ENCODE measurements at places on chromosomes 5 and 9.

DNA sequence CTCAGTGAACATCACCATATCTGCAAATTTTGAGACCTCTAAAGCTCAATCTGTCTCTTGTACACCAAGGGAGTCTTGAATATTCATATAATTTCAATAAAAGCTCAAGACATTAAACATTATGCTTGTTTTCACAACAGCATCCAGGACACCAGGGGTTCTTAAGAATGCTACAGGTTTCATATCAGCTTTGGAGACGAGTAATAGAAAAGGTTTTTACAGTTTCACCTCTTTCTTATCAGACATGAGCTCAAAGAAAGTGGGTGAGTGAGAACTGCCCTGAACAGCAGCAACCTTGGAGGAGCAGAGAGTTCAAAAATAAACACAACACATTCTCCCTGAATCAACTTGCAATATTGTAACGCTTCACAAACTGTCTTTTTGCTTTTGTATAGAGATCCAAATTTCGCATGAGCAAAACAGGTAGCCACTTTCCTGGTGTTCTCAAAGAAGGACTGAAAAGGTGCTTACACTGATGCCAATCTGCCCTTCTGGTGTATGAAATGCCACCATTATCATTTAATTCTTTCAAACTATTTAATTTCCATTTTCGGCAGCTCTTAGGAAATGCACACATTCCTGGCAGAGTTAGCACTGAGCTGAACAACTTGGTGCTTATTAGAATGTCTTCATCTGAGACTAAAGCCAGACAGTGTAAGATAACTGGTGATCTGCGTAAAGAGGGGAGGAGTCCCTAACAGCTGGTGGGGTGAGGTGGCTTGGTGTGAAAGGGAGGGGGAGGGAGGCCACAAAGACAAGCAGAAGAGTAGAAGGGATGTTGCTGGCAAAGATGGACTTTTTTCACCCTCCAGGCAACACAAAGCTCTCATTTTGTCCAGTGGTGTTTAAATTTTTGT, 535.3 kb downstream of the PDE4D start:
- no peak for DNase-seq

DNA sequence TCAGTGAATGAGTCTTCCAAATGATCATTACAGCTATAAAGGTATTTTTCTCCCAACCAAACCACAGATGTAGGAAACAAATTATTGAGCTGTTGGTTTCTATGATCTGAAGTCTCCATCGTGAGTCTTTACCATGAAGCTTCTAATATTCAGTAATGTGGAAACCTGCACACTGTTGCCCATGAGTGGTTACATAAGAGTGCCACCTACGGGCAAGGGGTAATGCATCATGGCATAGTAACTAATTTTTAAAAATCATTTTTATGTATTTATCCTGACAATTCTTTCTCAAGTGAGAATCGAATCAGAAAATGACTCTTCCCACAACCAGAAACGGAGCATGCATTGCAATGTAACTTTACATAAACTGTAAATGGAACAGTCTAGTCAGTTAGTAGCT, 282.5 kb upstream of the SMARCA2 start:
- no peak for DNase-seq

- DNase-seq: no peak
Observed at GRCh38 chr5:126998895-126999570, 31.3 kb downstream of the MARCHF3 start.

DNA sequence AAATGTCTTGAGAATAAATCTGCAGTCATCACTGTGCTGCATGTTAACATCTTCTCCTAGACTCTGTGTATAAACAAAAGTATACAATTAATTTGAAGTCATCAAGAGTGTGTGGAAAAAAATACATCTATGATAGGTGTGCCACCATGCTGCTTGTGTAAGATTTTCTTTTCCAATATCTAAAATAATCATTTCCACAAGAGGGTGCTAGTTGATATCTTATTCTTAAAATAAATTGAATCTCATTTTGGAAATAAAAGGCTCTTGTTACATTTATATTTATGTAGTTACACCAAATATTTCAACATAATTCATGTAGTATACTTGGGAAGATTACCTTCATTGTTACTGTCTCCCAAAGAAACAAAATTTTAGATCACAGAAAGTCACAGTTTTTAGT, 14.1 kb upstream of the MOCS2 start:
- no peak for DNase-seq

- DNase-seq: no peak
Observed at GRCh38 chr5:150234576-150235499, 45.0 kb downstream of the SLC6A7 start.

DNA sequence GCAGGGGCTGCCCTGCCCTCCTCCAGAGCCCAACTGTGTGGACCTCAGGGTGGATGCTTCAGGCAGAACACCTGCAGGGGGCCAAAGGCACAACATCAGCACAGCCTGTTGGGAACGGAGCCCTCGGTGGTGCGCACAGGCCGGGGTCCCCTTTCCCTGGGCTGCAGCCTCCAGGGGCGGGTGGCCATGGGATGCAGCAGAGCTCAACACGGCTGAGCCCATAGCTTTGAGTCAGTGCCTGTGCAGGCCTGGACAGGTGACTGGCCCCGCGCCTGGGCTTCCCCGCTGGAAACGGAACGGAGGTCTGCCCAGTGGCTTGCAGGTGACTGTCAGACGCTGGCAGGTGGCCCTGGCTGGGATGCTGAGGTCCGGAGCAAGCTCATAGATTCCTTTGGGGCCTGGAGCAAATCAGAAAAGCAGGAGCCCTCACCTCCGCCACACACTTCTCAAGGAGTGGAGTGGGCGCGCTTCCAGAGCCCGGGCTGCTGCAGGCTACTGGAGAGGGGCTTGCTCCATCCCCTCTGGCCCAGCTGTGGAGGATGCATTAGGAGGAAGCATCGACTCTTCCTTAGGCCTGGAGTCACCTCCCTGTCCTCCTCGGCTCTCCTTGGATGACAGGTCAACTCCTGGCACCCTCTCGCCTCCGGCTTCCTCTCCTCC, 69.8 kb upstream of the RNU6ATAC start:
- no peak for DNase-seq

DNA sequence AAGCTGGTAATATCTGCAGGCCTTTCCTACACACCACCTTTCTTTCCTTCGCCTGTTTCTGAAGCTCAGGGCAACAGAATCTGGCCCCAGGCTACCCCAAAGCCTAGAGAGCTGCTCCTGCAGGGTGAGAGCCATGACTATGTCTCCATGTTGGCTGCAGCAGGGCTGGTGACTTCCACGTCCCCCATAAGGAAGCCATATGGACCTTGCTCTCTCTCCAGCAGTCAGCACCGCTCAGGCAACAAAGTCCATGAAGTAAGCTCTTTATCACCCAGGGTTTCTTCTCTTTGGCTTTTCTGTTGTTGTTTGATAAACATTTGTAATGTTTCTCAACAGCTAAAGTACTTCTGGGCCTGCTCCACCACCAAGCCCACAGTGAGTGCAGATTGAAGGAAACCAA, 125.2 kb downstream of the SLIT3 start:
- DNase-seq: no peak

- no peak for DNase-seq
Observed at GRCh38 chr9:127837346-127837745, 17.1 kb downstream of the ENG start.

- DNase-seq: no peak
Observed at GRCh38 chr9:33407061-33407460, 4.7 kb upstream of the AQP7 start.

GRCh38 chr5:157172403-157172802, 6.3 kb upstream of the GARIN3 start:
- DNase-seq: peak; percentile 82

DNA sequence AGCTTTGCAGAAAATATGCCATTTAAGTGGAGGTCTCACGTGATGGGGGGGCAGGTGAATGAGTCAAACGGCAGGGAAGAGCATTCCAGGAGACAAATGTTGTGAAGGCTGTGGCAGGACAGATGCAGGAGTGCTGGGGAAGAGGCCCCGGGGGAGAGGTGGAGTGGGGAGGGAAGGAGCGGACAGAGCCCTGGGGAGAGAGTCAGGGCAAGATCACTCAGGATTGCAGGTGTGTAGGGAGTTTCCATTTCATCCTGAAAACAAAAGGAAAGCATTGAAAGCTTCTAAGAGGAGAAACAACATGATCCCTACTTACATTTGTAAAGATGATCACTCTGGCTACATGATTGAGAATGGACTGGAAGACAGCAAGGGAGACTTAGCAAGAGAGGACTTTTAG, 323.3 kb downstream of the ASTN2 start:
- no peak for DNase-seq

DNA sequence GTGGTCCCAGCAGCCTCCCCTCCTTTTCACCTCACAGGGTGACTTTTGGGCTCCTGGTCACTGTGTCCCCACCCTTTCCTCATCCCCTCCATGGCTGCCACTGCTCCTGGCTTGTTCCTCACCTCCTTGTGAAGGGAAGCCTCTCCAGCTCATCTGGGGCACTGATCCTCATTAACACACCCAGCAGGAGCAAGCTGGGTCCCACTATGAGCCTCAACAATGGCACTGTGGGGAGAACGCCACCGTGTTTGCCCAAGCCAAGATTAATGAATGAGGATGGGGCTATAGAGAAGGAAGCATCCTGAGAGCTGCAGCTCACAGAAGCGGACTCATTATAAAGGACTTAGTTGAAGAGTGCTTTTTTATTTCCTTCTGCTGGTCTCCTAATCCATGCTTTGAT, 118.4 kb downstream of the MARCHF11 start:
- no peak for DNase-seq

- no peak for DNase-seq
Observed at GRCh38 chr5:170848033-170848432, 13.8 kb upstream of the RANBP17 start.

- no peak for DNase-seq
Observed at GRCh38 chr9:69898714-69899209, 78.1 kb downstream of the CFAP95 start.

DNA sequence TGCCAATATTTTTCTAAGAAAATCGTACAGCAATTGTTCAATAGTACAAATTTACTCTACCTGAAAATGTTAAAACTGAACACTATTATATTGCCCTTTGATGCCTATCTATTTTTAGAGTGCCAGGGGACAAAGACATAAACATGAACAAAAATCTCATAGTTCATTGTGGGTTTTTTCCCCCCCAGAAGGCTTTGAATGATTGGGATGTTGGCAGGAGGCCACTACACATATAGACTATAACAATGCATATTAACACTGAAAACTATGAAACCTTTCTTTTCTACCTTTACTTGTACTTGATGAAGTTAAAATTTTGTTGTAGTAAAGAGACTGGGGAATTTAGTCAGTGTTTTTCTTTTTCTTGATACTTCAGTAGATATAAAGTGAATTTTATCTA, 12.5 kb downstream of the PRDM6 start:
- DNase-seq: no peak

DNA sequence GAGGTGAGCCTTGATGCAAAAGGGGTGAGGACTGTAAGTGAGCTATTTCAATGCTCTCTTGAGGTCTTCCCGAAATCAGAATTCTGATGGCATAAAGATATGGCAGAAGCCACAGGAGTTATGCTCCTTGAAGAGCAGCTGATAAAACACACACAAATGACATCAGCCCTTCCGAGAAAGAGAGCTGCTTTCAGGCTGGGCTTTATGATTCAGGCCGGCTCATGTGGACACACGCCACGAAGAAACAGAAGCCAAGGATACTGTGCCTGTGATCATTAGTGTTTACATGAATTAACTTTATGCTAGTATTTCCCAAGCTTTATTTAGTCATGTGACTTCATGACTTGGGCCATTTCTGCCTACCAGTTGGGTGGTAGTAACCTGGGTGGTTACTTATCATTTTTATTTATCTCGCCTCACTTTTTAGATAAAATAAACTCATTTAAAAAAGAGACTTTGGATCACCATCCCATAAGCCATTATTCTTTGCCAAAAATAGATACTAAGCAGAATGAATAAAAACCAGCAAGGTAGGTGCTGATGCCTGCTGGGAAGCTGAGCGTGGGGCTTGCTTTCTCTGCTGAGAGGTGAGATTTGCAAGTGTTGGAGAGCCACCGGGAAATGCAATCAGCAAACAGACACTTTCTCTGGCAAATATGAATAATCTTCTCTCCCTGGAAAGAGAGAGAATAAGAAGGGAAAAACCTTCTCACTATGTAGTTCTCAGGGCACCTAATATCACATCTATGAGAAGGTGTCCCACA, 73.0 kb upstream of the SLC25A51 start:
- DNase-seq: no peak

- no peak for DNase-seq
Observed at GRCh38 chr5:157107508-157107907, 1.3 kb downstream of the HAVCR2 start.

DNA sequence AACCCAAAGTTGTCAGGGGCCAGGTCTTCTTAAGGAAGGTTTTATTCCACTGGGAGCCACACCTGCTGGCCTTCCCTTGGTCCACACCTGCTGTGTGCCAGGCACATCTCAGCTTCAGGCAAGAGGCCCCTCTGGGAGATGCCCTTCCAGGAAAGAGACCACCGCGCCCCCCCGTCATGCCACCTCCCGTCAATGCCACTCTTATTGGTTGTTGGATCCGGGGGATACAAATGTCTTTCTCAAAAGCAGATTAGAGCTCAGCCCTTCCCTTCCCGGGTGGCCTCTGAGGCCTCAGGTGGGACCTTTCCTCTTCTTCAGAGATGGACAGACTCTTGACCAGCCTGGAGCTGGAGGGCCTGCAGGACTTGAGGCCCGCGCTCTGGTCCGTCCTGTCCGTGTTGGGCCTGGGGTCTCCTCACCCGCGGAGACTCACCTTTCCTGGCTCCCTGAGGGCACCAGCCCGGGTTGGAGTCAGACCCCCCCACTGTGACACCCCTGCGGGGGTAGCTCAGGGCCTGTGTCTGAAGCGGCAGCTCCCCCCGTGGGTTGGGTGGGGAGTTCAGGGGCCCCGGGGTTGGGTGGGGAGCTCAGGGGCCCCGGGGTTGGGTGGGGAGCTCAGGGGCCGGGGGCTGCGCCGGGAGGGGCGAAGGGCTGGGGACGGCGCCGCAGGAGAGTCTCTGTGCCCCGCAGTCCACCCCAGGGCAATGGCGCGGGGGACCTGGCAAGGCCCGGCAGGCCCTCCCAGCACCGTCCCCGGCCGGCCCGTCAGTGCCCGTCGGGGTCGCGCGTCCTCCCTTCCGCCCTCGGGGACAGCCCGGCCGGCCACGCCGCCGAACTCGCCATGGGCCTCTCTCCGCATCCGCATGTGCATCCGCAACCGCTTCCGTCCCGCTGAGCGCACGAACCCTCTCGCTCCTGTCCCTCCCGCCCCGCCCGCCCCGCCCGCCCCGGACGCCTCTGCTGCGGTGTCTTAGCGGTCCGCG, 3.7 kb upstream of the SLC9A3 start:
- DNase-seq: no peak

DNA sequence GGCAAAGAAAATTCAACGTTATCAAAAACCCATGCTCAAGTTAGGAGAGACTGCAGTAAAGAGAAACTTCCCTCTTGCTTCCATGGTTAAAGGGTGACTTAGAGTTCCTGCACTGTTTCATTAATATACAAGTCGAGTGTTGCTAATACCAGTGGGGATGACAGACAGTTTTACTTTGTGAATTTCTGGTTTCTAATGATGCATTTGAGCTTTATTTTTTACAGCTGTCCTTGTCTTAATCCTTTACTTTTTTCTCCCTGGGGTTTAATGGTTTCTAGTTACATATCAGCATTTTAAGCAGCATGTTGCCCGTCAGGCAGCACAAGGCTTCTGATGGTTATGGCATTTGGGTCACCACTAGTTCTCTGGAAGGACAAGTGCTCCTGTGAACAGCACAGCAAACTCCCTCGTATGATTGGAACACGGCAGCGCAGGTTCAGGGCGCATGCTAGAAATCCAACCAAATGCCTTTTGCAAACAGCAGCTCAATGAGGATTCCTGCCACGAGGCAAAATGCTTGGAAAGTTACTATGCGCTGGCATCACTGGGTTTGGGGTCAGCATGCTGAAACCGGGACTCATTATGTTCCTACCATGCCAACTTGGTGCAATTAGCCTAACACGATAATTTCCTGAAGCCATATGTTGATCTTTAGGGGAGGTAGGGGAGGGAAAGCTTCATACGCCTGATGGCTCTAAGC, 463.8 kb downstream of the BNC2 start:
- no peak for DNase-seq

- no peak for DNase-seq
Observed at GRCh38 chr5:172447646-172448365, 6.5 kb downstream of the SH3PXD2B start.
